ENCODE measurements at places on chromosomes 4 and X.

- peak; percentile 43 for DNase-seq
Measured at GRCh38 chr4:123555807-123556273, 159.2 kb downstream of the SPRY1 start.

DNA sequence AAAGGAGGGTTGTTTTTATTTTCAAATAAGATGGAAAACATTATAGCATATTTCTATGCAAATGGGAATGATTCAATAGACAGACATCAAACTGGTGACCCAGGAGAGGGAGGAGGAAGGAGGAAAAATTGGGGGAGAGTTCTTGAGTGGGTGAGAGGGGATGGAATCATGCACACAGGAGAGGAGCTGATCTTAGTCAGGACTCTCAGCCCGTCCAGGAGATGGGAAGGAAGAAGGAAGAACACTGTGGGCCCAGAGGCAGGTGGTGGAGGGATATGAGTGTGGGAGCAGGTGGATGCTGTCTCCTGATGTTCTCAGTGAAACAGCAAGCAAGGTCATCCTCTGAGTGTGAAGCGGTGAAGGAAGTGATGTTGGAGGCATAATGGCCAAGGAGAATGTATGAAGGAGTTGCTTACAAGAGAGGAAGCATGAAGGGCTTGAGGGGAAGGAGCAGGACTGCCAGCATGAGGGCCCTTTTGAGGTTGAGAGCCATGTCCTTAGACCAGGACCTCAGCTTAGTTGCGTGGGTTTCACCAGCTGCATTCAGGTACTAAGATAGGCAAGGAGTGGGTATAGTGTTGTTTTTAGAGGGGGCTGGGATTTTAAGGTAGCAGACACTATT is 161.7 kb upstream of the NAP1L5 start:
- DNase-seq = no peak

- DNase-seq = no peak
Measured at GRCh38 chr4:94826206-94826605, 68.5 kb downstream of the BMPR1B start.

GRCh38 chrX:97401154-97401553 is 517.4 kb downstream of the RPA4 start:
- no peak for DNase-seq

DNA sequence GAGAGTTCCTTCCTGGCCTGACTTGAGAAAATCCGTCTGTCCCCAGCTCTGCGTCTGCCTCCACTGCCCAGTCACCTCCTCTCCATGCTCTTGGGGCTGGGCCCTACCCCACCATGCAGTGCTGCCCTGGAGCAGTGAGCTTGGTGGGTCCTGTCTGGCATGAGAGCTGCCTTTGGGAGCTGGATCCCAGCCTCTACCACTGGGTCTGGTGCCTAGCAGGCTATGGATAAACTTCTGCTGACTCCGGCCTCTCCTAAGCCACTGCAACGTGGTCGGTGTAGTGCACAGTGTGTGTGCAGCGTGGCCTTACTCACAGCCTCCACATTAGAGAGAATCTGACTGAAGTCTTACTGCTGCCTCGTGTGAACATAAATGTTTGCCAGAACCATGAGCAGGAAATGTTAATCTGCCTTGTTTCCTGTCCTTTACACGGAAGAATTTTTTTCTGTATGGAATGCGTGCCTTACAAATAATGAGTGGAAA is 47.6 kb downstream of the HTT start:
- DNase-seq = no peak

Data from fibroblast of gingiva (primary cell).